Left lobe of liver (tissue), 2 donors: ENCODE measurements at places on chromosomes 3 and 15. TPM values are rescaled to one million over a fixed set of nuclear protein-coding genes. Genes with fewer than 3 reads are reported as not detected.

The CP gene
- 1,073 TPM for total RNA-seq

The CIP2A gene
- total RNA-seq, result 0.45 TPM

The TNNC1 gene
- total RNA-seq, result 0.25 TPM

The CDC25A gene
- total RNA-seq, result 0.58 TPM

The VIPR1 gene
- 27.0 TPM for total RNA-seq

The SLC12A1 gene
- total RNA-seq, result not detected

The TRPM1 gene
- 0.10 TPM for total RNA-seq

The MOBP gene
- not detected for total RNA-seq

The CCR9 gene
- 0.15 TPM for total RNA-seq

The RIOX2 gene
- total RNA-seq, result 10.1 TPM

The DPPA4 gene
- 1.8 TPM for total RNA-seq

The CCNB2 gene
- 0.28 TPM for total RNA-seq

The UNC13C gene
- not detected for total RNA-seq

The ZNF662 gene
- 3.0 TPM for total RNA-seq

The KLHL6 gene
- 0.65 TPM for total RNA-seq

The PLSCR2 gene
- not detected for total RNA-seq

The IL17RC gene
- 52.2 TPM for total RNA-seq

The FBLN2 gene
- 4.8 TPM for total RNA-seq

The CIB2 gene
- 0.20 TPM for total RNA-seq

The C3orf22 gene
- total RNA-seq, result not detected

The SKIC8 gene
- total RNA-seq, result 22.1 TPM

The PRR20G gene
- not detected for total RNA-seq

The SLC27A2 gene
- total RNA-seq, result 153 TPM

The LYZL4 gene
- total RNA-seq, result not detected

The LRRIQ4 gene
- not detected for total RNA-seq

The AADAC gene
- total RNA-seq, result 184 TPM

The CCR2 gene
- total RNA-seq, result 0.33 TPM

The LRRFIP2 gene
- total RNA-seq, result 34.7 TPM

The IQCF5 gene
- total RNA-seq, result not detected
